GM12864 (cell line): ENCODE measurements at places on chromosomes 5 and 9.

GRCh38 chr5:73472116-73472515, 23.5 kb upstream of the FOXD1 start:
- DNase-seq: no peak

- no peak for DNase-seq
These were observed 1481.5 kb downstream of the EFNA5 start for GRCh38 chr5:106189121-106189809.

- no peak for DNase-seq
These were observed 207.1 kb upstream of the PAPPA start for GRCh38 chr9:115946530-115946929.

DNA sequence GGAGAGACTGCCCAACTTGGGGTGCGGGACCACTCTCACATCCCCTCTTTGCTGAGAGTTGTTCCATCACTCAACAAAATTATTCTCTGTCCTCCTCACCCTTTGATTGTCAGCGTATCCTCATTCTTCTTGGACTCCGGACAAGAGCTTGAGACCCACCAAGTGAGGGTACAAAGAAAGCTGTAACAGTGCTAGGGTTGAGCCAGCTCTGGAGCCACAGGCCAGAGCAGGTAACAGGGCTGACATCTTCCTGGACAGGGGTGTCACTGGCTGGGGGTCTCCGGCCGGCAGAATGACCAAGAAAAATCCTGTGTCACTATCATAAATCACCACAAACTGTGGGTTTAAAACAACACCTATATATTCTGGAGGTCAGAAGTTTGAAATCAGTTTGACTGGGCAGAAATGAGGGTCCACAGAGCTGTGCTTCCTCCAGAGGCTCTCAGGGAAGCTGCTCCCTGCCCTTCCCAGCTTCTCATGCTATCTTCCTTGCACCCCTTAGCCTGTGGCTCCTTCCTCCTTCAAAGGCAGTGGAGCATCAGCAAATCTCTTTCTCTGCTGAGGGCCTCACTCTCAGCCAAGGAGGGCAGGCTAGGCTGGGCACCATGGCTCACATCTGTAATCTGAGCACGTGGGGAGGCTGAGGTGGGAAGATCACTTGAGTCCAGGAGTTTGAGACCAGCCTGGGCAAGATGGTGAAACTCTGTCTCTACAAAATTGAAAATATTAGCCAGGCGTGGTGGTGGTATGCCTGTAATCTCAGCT, 4.1 kb upstream of the BBLN start:
- no peak for DNase-seq

- no peak for DNase-seq
These were observed 51.5 kb upstream of the MEF2C start for GRCh38 chr5:88934439-88934838.

DNA sequence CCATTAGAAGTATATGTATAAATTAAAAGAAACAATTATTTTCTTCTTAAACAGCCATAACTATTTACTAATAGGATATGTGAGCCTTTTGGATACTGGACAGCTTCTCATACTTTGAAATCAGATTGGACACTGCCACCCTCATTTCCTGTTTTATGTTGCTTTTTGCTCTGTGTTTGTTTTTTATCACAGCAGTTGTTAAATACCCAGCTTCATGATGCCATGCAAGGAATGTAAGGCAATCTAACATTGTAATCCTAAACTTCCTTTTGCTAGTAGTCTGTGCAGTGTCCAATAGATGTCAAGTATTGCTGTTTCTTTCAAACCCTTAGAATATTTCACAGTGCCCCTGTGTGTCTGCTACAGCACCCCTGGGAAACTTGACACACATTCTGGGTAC, 56.2 kb downstream of the CNTLN start:
- DNase-seq: no peak

DNA sequence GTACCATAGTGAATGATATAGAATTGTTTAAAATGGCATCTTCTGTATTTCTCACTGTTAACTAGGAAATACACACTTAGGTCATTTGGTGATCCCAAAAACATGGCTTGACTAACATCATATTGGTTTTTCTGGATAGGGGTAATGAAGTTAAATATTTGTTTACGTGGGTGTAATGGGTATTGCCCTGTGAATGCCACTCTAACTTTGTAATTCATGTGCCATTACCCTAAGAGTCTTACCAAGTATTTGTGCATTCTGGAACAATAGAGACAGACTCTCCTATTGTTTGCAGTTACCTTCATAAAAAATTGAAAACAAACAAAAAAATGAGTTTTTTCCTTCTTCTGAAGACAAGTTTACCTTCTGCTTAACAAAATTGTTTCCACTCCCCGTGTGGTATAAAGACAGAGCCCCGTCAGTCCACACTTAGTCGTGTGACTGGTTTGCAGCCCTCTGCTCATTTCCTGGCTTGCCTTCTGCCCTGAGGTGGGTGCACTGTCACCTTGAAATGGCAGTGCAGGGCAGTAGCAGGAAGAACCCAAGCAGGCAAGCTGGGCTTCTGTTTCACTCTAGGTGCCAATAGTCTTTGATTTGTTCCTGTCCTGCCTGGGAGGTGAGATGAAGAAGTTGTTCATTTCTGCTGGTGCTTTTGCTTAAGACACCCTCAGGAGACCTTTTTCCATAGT, 9.6 kb upstream of the CATSPER3 start:
- DNase-seq: no peak

- DNase-seq: no peak
These were observed 1070.3 kb upstream of the CDH18 start for GRCh38 chr5:21058289-21058688.

GRCh38 chr9:109652971-109653370, 127.0 kb upstream of the PALM2AKAP2 start:
- DNase-seq: no peak

GRCh38 chr9:113707953-113708695, 168.0 kb upstream of the ZNF618 start:
- no peak for DNase-seq

DNA sequence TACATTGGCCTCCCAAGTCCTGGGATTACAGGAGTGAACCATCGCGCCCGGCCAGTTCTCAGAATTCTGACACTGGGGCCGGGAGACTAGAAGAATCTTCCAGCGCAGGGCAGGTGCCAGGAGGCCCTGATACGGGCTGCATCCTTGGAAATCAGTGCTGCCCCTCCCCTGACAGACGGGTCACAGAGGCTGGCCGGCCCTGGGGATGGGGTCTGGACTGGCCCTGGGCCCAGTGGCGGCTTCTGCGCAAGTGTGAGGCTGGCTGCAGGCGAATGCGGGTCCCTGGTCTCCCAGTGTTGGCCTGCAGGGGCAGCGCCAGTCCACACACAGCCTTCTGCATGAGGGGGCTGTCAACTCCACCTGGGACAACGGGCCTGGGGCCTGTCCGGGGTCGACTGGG, 831 bp upstream of the TBC1D9B start:
- DNase-seq: no peak

DNA sequence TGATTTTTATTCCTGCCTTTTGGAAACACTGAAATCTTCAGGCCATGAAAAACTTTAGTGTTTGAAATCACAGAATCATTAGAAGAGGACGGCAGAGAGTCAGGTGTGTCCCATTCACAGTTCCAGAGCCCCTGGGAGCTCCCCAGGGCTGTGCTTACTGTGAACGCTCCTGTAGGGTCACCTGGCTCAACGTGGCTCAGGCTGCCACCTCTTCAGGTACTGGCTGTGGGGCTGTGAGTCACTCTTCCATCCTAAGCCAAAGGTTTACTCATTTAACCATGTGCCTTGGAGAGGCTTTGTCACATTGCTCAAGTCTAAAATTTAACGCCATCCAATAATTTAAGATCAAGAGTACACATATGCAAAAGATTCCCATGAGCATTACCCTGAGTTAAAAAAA, 50.2 kb upstream of the FSTL4 start:
- DNase-seq: no peak

DNA sequence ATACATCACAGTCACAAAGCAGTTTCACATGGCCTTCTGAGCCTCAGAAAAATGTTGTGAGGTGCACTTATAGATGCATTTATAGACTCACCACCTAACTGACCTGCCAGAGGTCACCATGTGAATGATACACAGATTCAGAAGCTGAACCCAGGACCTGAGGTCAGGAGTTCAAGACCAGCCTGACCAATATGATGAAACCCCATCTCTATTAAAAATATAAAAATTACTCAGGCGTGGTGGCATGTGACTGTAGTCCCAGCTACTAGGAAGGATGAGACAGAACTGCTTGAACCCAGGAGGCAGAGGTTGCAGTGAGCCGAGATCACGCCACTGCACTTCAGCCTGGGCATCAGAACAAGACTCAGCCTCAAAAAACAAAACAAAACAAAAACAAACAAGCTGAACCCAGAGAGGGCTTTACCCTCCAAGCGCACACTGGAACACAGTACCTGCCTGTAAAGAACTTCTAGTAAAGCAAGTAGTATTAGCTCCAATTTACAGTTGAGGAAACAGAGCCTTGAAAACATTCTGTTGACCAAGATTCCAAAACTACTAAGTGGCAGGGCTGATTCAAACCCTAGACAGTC, 16.3 kb downstream of the ECPAS start:
- DNase-seq: no peak

DNA sequence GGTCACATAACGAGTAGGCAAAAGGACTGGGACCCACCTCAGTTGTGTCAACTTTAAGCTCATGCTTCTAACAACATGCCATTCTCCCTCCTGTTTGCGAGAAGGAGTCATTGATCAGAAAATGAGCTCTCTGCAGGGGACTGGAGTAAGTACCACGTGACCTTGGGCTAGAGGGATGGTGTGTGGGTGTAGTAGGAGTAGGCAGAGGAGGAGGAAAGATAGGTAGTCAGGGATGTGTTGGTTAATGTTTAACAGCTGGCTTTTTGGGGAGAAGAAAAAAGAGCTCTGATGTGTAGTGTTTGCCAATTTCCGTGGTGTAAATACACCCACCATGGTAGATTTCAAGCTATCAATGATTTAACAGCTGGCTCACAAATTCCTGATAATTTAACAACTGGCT, 160.3 kb upstream of the TBC1D2 start:
- no peak for DNase-seq

- DNase-seq: no peak
These were observed 53.5 kb upstream of the IRX1 start for GRCh38 chr5:3542158-3542557.

GRCh38 chr5:149273950-149274349, 2.3 kb downstream of the AFAP1L1 start:
- no peak for DNase-seq

GRCh38 chr5:134106991-134107701, 7.3 kb upstream of the TCF7 start:
- no peak for DNase-seq

- no peak for DNase-seq
These were observed 6.4 kb downstream of the ISCA1 start for GRCh38 chr9:86275962-86276361.

DNA sequence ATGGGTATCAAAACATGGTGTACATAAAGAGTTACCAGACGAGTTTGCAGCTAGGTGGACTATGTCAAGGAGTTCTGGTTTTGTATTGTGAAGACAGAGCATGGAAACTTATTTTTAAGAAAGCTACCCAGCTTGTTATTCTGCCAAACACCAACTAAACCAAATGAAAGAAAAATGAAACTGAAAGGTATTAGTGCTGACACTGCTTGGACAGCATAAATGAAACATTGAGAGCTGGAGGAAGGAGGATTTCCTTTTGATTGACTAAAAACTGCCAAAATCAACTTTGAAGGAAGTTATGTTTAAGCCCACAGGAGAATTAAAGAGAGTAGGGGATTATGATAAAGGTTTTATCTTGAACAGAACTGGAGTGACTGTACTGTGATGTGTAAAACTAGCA, 766.2 kb downstream of the PTPRD start:
- no peak for DNase-seq

DNA sequence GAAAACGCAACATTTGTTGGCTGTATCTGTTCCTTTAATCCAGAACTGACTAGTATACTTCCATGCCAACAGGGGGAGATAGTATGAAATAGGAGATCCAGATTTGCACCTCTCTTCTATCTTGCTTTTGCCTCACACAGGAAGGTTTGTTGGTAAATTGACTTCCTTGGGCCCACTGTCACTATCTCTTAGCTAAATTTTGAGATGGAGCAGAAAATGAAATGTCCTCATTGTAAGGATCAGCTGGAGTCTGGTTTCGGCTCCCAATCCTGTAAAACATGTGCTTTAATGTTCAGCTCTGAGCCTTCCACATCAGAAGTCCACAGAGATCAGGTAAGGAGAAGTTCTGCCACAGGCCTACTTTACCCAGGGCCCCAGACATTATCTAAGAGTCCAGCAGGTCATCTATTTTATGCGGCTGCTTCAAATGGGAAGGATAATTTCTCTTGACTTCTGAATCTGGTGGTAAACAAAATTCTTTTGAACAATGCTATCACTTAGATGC, 176.8 kb downstream of the FER start:
- no peak for DNase-seq

DNA sequence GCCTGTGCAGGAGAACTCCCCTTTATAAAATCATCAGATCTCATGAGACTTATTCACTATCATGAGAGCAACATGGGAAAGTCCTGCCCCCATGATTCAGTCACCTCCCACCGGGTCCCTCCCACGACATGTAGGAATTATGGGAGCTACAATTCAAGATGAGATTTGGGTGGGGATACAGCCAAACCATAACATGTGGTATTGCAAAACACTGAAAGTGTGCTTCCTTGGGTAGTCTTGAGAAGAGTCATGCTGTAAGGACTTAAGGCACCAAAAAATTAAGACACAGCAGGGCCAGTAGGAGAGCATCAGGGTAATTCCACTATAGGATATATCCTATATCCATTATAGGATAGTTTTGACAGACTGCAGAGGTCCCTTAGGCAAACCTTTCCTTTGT, 29.4 kb upstream of the GDNF start:
- no peak for DNase-seq

DNA sequence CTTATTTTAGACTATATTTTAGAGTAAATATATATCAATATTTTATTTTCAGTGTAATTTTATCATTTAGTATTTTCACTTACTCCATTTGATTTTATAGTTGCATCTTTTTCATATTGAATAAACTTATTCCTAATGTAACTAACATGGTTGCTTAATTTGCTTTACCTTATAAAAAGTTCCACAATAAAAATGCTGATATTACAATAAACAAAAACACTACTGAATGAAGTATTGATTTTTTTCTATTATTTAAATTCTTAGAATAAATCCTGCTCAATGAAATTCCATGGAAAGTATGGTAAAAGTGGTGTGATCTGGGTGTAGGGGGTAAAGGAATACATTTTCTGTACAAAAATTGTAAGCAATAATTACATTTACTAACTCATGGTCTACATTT, 2074.9 kb upstream of the C9orf72 start:
- DNase-seq: no peak

DNA sequence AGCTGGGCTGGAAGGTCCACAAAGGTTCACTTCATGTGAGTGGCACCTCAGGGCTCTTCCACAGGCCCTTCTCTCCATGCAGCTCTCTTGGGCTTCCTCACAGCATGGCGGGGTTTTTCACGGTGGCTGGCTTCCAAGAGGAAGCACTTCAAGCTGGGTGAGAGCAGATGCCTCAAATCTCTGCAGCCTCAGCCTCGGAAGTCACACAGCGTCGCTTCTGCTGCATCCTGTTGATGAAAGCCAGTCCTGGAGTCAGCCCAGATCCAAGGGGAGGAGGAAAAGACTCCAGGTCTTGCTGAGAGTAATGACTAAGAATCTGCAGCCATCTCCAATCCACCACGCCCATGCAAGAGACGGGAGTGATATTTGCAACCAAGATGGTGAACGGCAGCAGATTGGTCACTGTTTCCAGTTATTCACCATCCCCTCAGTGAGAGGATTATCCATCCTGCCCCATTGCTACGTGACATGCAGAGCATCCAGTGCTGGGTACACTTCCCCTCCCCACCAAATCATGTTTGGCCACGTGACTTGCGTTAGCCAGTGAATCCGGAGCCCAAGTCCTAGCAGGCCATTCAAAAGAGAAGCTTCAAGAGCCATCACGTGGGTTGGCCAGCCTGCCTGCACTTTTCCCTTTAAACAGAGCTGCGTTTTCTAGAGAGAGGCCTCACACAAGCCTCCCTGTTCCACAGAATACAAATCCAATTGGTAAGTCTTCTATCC, 173.9 kb downstream of the C9orf50 start:
- DNase-seq: no peak
